Cerebellar nuclear complex (tissue), 1 donor: ENCODE measurements at places on chromosomes 2 and 18.

DNA sequence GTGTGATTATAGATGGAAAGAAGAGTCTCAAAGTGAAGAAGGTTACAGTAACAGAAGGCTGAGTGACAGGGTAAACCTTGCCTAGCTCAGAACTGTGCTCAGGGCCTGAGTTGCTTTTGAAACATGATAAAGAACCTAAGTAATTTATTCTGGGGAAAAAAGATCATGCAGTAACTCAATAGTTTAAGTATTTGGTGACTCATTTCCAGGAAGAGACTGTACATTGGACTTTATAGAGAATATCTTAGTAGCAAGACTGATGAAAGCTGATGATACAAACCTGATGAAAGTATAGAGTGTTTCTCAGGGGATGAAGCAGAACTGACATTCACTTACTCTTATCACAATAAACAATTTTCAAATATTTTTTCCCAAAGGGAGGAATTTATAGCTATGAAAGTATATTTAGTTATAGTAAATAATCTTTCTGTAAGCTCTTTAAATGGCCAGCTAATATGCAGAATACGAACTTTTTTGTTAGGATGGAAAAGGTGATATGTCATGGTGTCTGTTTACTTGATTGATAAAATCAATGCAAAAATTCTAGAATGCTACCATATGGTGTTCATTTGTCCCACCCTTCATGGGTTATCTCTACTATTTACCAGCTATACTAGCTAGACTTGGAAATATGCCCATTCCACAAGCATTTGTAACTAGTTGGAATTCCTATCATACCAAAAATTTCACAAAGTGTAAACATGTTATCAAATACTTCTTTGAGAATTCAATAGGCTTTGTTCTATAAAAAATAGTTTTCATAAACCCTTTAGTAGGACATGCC is 1265.5 kb upstream of the ACVR2A start:
- DNase-seq, result no peak

DNA sequence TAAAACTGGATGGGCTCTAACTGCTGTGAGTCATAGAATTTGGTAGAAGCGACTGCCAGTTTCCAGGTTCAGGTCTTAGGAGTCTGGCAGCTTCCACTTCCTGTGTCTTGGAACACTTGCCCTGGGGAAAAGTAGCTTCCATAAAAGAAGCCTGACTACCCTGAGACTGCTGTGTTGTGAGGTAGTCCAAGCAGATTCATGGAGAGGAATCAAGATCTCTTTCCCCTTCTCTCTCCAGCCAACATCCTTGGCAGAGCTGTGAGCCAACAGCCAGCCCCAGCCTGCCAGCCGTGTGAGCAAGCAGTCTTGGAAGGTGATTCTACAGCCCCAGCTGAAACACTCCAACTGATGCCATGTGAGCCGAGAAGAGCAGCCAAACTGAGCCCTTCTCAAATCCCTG is 33.7 kb downstream of the SLC20A1 start:
- DNase-seq, result no peak

GRCh38 chr2:19837235-19837766 is 64.5 kb downstream of the TTC32 start:
- DNase-seq, result no peak

DNA sequence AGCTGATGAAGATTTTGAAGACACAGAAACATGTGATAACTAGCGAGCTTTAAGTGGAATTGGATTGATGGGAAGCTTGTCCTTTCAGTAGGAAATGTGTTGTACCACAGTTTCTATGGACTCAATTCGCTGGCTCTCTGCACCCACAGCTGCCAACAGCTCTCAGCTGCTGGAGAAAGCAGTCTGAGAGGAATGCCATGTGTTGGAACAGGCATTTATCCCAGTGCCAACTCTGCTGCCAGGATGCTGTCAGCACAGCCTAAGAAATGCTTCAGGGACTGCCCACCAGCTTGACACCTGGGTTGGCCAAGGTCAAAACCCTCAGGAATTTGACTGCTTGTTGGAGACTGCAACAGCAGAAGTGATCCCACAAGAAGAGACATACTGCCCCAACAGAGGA is 193.0 kb upstream of the THSD7B start:
- DNase-seq, result no peak

DNA sequence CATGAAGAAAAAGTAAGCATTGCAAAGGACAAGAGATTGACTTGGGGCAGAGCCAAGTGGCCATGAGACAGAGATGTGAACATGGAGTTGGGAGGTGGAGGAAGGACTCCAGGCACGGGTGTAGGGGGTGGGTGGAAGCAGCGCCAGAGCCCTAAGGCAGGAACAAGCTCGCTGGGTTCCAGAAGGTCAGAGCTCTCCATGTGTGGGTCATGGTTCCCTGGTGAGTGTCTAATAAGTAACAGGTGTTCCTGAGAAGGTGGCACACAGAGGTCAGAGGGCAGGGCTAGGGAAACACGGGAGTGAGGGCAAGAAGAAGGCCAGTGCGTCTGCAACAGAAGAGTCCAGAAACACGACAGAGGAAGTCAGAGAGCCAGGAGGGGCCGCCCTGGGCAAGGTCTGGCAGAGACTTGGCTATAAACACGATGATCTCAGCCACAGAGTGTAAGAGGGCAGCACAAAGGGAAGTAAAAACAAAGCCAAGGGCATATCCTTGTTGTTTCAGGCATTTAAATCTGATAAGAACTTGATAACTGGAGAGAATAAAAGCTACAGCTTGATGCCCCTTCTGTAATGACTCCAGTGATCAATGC is 260.8 kb downstream of the TGIF1 start:
- peak; percentile 9 for DNase-seq

DNA sequence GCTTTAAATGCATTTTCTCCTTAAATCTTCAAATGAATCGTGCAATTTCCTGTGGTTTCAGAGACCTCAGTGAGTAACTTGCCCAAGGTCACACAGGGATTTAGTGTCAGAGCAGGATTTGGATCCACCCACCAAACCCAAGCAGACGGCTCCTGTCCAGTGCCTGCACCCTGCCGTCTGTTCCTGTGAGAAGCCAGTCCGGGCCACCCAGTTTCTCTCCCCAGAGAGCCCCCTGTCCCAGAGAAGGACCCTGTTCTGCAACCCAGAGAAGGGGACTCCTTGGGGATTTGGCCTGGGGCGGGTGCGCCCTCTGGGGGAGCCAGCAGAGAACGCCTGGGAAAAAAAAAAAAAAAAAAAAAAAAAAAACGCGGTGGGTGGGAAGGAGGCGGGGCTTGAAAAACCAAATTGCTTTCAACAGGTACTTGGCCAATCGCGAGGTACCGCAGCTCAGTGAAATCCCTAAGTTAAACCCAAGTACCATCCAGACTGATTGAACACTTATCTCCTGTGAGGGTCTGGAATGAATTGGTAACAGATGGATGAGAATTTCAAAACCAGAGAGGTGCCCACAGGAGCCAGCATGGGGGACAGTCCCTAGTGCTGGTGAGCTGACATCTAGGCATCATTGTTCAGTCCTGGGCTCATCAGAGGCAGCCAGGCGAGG is 30.9 kb upstream of the REEP1 start:
- DNase-seq, result no peak

DNA sequence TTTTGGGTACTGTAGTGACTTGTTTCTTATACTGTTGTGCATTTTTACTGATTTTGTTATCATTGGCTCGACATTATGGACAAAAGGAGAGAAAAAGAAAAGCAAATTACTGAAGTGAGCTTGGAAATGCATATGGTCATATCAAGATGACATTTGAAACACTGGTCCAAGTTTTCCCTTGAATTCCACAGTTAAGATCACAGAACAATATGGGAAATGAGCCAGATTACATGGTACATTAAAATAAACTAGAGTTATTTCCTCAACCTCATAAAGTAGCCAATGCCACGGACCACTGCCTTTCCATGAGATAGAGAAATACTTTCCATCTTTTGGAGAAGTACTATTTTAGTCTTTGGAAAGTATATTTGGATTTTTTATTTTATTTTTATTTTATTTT is 62.0 kb upstream of the SGPP2 start:
- no peak for DNase-seq

- DNase-seq, result no peak
Measured at GRCh38 chr2:176076063-176076462, 7.7 kb downstream of the EVX2 start.

DNA sequence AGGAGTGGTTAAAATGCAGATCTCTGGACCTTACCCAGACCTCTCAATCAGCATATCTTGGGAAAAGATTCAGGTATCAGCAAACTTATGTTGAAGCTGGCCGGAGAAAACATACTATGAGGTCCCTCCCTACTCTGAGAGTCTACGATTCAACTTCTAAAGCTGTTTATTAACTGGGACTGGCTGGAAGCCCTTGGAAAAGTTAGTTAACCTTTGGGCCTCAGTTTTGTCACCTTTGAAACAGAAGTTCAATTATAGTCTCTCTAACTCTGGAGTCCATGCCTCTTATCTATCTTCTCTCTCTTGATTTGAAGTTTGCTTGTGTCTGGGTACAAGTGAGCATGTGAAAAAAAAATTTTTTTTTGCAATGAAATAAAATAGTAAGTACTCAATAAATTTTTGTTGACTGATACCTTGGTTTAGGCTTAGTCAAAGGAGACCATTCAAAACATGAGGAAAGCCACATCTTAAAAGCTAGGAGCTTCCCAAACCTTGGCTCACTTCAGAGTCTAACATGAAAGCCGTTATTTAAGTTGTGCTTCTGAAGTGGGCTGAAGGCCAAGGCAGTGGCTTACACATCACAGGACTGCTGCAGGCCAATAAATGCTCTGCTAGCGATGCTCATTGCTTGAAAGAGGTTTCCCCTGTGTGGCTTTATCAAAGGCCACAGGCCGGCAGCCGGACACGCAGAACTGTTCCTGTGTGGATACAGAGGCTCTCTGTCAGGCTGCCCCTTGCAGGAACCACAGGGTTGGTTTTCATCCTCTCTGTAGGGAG is 110.6 kb upstream of the FAM136A start:
- DNase-seq, result no peak

GRCh38 chr2:119349289-119349688 is 17.3 kb downstream of the C2orf76 start:
- no peak for DNase-seq

GRCh38 chr2:189498205-189498604 is 56.9 kb downstream of the WDR75 start:
- no peak for DNase-seq

- no peak for DNase-seq
Measured at GRCh38 chr2:66490588-66491001, 55.7 kb downstream of the MEIS1 start.

- no peak for DNase-seq
Measured at GRCh38 chr2:71832388-71832787, 315.3 kb downstream of the CYP26B1 start.

GRCh38 chr2:46796843-46797625 is 118.6 kb downstream of the MCFD2 start:
- no peak for DNase-seq

DNA sequence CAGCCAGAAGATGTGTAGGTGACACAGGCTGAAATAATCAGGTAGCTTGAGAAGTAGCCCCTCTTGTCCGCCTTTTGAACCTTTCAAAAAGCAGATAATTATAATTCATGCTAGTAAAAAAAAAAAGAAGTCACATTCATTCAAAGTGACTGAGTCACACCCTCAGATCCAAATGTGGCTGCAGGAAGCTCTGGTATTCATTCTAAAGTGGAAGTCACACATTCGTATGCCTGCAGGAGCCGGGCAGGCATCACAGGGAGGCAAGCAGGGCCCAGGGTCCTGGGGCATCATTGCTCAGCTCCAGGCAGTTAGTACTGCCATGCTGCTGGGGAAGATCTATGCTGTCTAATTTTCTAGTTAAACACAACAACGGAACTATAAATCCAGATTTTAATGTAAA is 21.7 kb upstream of the RAB11FIP5 start:
- DNase-seq, result no peak

- no peak for DNase-seq
Measured at GRCh38 chr2:169928463-169928864, 101.2 kb downstream of the UBR3 start.

DNA sequence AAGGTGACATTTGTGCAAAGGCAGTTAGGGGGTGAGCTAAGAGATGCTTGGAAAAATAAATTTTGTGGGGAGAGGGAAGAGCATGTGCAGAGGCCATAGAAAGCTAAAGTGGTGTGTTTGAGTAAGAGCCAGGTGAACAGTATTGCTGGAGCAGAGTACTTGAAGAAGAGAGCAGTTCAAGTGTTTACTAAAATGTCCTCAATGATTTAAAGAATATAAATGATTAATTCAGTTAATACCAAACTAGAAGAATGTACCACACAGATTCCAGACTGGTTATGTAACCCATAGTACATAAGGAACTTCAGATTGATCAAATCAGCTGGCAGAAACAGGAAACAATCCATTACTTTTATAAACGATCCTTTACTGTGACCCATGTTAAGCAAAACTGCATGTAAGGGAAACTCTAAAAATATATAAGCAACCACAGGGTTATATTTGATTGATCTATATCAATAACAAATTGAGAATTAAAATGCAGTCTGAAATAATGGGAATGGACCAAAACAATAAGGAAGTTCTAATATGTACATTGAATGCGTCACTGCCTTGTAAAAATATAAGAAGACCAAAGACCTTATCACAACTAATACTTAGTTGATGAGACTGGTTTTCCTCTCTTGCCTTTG is 76.9 kb downstream of the LDAH start:
- no peak for DNase-seq

DNA sequence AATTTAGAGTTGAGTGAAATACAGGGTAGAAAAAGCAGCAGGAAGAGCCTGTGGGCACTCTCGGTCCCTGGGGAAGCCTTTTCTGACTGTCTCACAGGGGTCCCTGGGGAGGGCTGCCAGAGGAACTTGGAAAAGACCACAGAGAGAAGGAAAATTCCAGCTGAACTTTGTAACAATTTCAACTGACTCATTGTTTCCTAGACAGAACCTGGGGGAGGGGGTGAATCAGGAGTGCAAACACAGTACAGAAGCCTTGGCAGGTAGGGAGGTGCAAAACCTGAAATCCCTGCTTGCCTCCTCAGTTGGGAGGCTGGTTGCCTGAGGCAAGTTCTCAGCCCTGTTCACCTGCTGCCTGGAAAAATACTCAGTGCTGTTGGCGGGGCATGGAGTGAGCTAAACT is 106.8 kb downstream of the GRB14 start:
- no peak for DNase-seq

- no peak for DNase-seq
Measured at GRCh38 chr2:234630801-234631261, 133.9 kb upstream of the ARL4C start.

DNA sequence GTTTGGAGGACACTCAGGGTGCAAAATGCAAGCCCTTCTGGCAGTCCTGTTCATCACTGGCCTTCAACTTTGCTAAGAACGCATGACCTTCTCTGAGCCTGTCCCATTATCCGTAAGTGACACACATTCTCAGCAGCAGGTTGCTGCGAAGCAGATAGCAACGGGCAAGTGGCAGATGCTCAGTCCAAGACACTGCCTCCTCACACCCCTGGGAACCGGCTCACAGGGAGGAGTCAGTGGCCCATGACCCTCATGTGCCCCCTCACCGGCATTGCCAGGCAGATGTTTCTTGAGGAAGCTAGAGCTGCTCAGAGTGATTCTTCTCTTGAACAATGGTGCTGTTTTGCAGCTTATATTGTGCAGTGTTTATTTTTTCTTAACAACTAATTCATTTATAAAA is 737.2 kb upstream of the HS6ST1 start:
- no peak for DNase-seq

GRCh38 chr2:120396861-120397811 is 51.2 kb downstream of the INHBB start:
- no peak for DNase-seq
